ENCODE measurements at places on chromosomes 12 and 14.

GRCh38 chr12:54373649-54374561 lies 9.6 kb upstream of the GPR84 start:
- no peak for DNase-seq

DNA sequence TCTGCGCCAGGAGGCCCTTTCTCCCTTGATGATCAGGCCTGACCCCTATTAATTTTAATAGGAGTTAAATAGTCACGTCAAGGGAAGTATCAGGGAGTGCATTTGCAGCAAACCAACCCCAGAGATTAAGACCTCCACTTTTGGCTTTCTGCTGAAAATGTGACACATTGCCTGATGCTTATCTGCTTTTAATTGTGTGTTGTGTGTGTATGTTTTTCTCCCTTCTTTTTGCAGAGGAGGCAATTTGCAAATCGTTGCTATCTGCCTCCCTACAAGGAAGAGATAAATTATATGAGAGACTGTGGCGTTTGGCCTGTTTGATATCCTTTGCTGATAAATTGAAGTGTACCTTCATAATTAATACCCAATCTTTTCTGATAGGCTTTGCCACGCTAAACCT lies 822.9 kb downstream of the VRK1 start:
- no peak for DNase-seq

DNA sequence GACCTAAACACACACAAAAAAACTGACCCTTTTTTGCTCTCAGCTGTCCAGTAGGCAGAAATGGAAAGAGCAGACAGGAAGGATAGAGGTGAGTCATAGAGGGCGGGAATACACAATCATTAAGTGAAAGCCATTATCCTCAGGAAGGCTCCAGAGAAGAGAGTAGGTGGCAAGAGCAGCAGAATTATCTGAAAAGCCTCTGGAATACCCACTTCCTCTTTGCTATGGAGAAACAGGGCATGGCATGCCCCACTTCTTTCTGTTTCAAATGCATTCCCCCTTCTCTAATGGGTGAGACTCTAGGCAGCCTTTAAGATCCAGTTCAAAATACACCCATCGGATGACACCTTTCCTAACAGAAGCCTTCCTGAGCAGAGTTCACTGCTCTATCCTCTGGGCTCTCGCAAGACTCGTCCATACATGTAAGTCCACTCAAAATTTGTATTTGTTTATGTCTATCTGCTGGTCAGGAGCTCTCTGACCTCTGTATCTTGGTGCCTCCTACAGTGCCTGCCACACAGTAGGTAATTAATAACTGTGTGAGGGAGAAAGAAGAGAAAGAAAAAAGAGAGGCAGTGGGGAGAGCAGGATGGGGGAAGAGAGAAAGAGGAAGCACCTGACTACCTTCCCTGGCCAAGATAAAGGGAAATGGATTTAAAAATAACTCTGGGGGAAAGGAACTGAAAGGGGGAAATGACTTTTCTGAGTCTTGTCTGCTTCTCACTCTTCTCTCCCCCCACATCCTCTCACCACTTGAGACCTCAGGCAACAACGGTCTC lies 8.5 kb downstream of the KLHL33 start:
- peak; percentile 62 for DNase-seq

DNA sequence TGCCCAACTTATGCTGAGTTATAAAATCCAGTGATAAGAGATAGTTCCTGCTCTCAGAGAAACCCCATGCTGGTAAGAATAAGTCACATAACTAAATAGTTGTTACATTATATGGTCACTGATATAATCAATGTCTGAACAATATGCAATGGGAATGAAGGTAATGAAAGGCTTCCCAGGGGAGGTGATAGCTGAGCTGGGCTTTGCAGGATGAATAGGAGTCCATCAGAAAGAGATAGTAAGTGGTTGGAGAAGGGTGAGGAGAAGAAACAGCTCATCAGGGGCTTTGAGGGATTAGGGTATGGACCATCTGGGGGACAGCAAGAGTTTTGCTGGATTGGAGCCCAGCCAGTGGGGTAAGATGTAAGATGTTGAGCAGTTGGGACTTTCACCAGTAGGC lies 266.7 kb upstream of the CRY1 start:
- no peak for DNase-seq

DNA sequence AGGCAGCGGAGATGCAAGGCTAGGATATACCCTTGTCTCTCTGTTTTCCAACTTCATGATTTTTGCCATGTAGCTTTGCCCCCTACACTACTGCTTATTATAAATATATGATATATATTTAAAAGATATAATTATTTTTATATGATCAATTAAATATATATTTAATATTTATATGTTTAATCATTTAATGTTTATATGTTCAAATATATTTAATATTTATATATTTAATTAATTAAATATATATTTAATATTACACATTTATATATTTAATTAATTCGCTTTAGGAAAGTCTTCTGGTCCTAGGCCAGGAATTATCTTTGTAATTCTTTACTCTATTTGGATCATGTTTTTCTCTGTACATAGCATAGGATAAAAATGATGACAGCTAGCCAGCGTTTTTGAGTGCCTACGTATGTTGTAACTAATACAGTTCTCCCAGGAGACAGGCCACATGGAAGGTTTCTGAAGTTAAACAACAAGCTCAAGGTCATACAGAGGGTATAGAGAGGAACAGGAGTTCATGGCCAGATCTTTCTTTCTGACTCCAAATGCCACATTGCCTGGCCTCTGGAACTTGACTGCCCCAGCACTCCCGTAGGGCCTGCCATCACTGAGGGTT lies 192.5 kb downstream of the KCNA5 start:
- DNase-seq: no peak

GRCh38 chr14:98184457-98184856 lies 1087.5 kb downstream of the BCL11B start:
- DNase-seq: no peak

- DNase-seq: no peak
Observed at GRCh38 chr12:120241561-120242274, 23.8 kb downstream of the PXN start.

GRCh38 chr12:105927564-105927963 lies 211.2 kb downstream of the NUAK1 start:
- DNase-seq: no peak

DNA sequence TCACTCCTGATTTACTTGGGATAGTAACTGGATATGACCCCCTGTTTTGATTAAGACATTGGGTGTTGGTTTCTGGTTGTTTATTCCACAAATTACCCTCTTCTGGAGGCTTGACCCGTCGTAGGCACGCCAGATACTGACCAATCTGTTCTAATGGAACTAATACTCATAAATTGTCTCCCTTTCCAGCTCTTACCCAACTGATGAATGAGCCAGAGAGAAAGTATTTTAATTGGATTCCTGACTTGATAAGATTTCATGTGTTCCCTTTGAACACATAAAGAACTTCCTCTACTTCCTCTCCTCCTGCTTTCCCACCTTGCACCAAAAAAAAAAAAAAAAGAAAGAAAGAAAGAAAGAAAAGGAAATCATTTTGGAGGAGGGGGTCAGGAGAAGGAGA lies 340.9 kb downstream of the PCNX1 start:
- no peak for DNase-seq

DNA sequence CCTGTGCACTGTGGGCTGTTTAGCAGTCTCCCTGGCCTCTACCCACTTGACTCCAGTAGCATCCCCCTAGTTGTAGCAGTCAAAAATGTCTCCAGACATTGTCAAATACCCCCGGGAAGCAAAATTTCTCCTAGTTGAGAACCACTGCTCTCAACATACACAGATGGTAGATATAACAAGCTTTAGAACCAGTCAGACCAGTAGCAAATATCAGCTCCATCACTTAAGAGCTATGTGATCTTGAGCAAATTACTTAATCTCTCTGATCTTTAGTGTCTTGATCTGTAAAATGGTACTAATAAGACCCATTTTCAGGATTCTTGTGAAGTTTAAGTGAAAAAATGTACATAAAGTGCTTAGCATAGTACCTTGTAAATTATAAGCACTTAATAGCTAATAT lies 96.2 kb downstream of the DUSP6 start:
- DNase-seq: no peak

GRCh38 chr14:66291756-66292155 lies 194.4 kb upstream of the CCDC196 start:
- DNase-seq: no peak

- DNase-seq: no peak
Observed at GRCh38 chr12:132132609-132133430, 11.3 kb downstream of the DDX51 start.

DNA sequence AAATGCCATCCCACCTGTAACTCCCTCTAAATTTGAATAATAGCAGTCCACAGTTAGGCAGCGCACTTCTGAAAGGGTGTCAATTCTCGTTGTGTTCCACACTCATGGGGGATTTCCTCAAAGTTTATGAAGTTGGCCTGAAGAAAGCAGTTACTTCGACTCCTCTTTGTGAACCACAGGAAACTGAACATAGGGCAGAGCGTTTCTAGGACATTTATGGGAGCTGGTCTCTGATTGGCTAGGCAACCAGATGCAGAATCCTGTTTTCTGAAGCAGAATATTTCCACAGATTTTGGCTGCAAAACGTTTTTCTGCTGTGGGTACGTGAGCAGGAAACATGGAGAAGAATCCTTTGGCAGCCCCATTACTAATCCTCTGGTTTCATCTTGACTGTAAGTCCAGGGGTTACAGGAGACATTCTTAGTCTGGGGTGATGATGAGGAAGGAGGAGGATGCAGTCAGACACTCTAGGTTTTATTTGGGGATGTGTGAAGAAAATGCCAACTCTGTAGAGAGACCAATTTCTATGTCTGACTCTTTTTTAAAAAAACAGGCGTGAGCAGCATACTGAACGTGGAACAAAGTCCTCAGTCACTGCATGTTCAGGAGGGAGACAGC lies 431.5 kb upstream of the OR4E1 start:
- DNase-seq: no peak

- DNase-seq: no peak
Observed at GRCh38 chr14:38554026-38554425, 298.1 kb upstream of the CLEC14A start.
